ENCODE measurements at places on chromosomes 5 and 9.

GRCh38 chr5:128770907-128771306 is 194.4 kb upstream of the SLC27A6 start:
- no peak for DNase-seq

GRCh38 chr5:130021876-130022275 is 117.6 kb downstream of the CHSY3 start:
- no peak for DNase-seq

DNA sequence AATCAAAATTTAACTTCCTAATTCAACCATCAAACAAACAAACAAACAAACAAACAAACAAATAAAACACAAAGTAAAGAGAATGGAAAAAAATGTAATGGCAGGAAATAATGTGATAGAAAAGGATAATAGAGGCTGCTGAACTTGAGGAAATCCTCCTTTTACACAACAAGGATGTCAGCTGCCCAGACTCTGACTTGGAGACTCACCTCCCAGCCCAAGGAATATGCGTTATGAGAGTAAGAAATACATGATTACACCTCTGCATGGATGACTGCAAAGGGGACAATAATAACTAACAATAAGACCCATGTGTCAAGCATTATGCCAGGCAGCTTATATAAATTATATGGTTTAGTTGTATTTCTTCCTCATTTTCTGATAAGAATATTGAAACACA is 46.6 kb upstream of the JAK2 start:
- no peak for DNase-seq

GRCh38 chr5:155027993-155028629 is 14.6 kb downstream of the KIF4B start:
- DNase-seq = no peak

DNA sequence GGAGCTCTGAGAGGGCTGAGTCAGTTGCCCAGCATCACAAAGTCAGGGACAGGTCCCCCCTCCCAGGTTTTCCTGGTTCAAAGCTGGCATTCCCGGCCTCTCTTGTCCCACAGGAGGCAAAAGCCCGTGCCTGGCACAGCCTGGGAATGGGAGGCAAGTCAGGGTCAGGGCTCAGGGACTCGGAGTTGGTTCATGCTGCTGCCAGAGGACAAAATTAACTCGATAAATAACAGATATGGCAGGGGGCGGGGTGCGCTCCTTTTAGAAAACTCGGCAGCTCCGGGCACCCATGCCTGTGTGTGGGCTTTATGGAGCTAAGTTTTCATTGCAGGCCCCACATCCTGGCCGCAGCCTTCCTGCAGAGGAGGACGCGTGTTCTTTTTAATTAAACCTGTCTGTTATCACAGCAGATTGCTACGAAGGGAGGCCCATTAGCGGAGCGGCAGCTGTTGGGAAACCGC is 62.8 kb upstream of the LMX1B start:
- no peak for DNase-seq

- DNase-seq = no peak
These were observed 37.1 kb upstream of the LRRC14B start for GRCh38 chr5:154236-154635.

DNA sequence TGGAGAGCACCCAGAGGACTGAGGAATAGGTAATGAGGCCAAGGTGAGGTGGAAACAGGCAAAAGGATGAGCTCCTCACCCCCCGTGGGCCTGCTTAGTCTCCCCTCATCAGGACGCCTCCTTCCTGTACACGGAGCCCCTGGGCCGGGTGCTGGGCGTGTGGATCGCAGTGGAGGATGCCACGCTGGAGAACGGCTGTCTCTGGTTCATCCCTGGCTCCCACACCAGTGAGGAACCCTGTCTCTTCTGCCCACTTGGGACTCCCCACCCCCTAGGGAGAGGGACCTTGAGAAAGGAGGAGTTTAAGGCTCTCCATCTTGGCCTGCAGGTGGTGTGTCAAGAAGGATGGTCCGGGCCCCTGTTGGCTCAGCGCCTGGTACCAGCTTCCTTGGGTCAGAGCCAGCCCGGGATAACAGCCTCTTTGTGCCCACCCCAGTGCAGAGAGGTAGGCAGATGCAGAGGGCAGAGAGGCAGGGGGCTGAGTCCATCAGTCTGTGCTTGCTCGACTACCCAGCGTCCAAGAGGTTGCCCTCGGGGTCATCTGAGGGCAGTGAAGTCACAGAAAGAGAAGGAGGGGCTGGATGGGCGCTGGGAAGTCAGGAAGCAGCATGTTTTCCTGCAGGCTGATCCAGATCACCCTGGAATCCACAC is 7.0 kb downstream of the DOLK start:
- no peak for DNase-seq

DNA sequence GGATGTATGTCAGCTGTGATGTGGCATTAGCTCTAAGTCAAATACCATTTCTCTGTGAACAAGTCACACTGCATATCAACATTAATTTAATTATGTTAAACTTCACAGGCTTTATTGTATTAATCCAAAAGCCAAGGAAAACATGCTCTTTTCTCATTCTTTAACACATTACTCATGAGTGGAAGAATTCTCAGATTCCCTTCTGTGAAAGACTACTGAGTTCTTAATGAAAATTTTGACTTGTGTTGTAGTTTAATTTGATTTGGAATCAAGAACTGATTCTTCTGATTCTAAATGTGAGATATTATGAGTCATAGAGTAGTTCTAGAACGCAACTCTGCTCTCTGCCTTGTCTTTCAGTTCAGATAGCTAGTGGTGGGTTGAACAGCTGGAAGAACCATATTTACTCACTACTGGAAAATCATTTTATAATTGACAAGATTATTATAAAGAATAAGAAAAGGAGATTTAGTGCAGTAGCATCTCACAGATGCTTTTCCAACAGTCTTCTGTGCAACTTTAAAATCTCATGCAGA is 90.6 kb downstream of the VCAN start:
- DNase-seq = no peak

GRCh38 chr9:13141629-13142028 is 137.9 kb downstream of the MPDZ start:
- DNase-seq = no peak

DNA sequence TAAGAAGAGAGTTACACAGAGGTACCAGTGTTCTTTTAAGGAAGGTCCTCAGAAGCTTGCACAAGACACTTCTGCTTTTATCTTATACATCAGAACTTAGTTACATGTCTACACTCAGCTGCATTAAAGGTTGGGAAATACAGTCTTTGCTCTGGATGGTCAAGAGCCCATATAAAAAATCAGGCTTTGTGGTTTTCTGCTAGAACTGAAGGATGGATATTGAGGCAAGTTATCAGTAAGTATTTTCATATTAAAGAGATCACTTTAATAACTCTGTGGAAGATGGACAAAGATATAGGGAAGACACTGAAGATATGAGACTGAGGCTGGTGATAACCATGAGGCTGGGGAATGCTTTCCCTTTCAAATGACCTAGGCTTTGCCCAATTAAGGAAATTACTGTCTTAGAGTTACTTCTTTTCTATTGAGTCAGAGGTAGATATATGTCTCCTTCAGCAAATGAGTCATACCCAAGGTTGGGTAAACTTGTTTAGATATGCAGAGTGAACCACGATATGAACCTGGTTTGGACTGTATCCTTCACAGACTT is 87.0 kb upstream of the TNC start:
- DNase-seq = no peak

GRCh38 chr9:14869671-14870070 is 40.6 kb downstream of the FREM1 start:
- DNase-seq = no peak

DNA sequence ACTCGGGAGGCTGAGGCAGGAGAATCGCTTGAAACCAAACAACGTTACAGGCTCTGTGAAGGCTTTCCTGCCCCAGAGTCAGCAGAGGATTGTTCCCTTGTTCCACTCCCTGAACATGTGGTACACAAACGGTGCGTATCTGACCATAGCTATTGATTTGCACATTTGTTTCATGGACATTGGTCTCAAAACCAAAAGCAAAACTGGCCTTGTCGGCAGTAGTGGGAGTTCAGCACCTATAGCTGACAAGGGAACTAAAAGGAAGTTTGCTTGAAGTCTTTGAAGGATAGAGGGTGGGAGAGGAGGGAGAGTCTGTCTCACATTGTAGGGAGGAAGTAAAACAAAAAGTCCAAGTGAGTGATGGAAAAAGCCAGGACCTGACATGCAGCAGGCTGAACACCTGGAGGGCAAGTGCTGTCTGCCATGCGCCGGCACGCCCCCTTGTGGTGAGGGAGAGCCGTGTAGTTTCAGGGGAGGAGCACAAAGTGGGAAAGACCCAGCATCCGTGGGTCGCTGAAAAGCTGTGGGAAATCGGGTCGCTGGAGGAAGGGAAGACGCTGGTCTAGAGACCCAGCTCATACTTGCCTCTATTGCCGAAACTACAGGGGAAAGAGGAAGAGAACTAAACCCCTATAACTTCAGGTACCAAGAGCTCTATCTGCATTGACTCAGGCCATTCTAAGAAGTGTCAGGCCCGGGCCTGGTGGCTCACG is 58.0 kb downstream of the RAD23B start:
- peak; percentile 88 for DNase-seq

DNA sequence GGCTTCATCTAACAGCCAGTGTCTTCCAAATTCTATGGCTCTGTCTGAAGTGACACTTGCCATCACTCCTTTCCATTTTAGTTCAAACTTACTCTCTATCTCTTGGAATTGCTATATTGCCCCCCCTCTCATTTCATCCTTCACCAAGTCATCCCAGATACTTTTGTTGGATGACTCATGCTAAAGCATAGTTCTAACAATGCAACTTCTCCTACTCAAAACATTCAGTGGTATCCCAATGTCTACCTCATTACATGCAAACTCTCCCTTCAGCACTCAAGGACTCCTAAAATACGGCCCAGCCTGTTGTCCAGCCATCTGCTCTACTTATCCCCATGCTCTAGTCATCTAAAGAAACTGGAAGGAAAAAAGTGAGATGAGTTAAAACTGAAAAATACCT is 171.6 kb downstream of the RASEF start:
- no peak for DNase-seq

- no peak for DNase-seq
These were observed 47.3 kb downstream of the RASGEF1C start for GRCh38 chr5:180161420-180162303.

- DNase-seq = no peak
These were observed 167.4 kb downstream of the ZDHHC21 start for GRCh38 chr9:14525856-14526255.

DNA sequence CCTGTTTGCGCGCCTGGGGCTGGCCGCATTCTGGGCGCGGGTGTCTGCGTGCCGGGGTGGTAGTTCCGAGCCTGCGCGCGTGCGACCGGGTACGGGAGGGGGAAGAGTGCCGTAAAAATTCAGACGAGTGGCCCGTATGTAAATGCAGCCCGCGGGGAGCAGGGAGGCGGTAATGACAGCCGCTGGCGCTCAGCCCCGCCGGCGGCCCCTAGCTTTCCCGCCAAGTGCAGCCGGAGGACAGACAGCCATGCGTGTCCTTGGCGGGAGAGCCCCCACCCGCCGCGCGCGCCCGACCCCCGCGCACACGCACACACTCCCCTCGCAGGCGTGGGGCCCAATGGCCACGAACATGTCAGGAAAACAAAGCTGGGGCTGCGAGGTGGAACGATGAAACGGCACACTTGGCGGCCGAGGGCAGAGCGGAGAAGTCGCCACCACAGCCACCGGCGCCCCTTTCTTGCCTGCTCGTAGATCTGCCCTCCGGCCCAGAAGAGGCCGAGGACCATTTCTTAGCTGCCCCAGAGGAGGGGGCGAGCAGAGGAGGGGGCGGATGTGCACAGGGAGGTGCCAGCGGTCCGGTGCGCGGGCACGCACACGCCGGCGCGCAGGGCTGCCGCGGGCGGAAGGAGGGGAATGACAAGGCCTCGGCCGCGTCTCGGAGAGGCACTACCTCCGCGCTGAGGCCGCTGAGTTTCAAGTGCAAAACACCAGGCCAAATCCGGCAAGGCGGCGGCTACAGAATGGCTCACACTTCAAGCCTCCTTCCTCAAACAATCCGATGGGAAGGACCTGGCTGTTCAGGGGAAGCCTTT is 208.4 kb downstream of the MEF2C start:
- DNase-seq = peak; percentile 62

GRCh38 chr5:160251406-160252155 is 22.3 kb downstream of the FABP6 start:
- DNase-seq = no peak

- DNase-seq = no peak
These were observed 9.4 kb upstream of the TENT4A start for GRCh38 chr5:6703806-6704205.

DNA sequence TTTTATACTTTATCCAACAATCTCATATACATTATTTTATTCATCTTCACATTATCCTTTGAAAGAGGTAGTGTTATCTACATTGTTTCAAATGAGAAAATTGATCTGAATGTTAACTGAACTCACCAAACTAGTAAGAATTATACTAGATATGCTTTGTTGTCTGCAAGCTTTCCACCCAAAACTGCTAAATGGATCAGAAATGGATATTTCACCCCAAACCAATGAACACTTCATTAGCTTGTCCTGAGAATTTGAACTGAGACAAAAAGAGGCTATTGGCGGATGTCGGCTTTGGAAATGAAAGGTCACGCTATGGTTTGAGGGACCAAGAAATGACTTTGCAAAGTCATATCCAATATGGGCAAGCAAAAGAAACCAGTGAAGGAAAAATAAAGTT is 201.9 kb upstream of the TRPM3 start:
- DNase-seq = no peak

- DNase-seq = peak; percentile 28
These were observed 247.2 kb downstream of the FSTL4 start for GRCh38 chr5:133364936-133365707.

- DNase-seq = no peak
These were observed 10.5 kb downstream of the KIF4B start for GRCh38 chr5:155024015-155024414.

- no peak for DNase-seq
These were observed at the start of gene CCDC180 for GRCh38 chr9:97307500-97308163. Gene CCDC180, plus strand, starts transcription at chr9:97307659. Its CDS starts 405 bp downstream, at chr9:97308064.

DNA sequence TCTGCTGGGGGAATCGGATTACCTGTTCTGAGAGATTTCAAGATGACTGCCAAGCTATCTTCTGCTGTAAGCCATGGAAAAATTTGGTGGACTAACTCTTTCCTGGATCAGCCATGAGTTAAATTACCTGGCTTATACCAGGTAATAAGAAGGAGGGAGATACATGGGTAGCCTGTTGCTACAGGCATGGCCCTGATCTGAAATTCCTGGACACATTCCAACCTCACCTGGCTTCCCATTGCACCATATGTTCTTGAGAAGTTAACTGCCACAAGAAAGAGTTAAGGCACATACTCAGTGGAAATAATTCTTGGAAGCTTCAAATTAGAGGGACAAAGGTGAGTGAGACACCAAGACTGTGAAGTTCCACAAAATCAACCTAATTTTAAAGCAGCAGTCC is 371.3 kb downstream of the ACTL7B start:
- no peak for DNase-seq

DNA sequence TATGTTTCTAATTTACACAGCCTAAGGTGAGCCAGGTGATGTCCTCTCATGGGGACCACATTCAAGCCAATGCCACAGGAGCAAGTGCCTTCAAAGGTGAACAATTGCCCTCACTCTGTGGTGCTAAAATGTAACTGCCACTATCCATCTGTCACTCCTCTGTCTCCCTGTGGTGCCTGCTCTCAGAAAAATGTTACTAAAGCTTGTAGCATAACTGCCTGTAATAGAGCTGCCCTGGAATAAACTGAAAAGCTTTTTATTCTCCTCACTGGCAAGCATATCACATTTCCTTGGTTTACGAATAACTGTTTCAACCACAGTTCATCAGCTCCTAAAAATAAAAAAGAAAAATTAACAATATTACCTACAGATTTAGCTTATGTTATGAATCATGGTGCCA is 142.4 kb downstream of the ST8SIA4 start:
- no peak for DNase-seq

GRCh38 chr9:98214811-98215210 is 22.4 kb upstream of the CORO2A start:
- no peak for DNase-seq

- DNase-seq = no peak
These were observed 97.8 kb upstream of the HAND1 start for GRCh38 chr5:154575546-154576428.

Measured in activated CD4-positive, alpha-beta T cell treated with anti-CD3 and anti-CD28 coated beads for 48 hours (primary cell).